ENCODE measurements at places on chromosomes 12 and 14.

GRCh38 chr14:80770114-80770908 is 171.2 kb downstream of the CEP128 start:
- DNase-seq, result peak; percentile 20

DNA sequence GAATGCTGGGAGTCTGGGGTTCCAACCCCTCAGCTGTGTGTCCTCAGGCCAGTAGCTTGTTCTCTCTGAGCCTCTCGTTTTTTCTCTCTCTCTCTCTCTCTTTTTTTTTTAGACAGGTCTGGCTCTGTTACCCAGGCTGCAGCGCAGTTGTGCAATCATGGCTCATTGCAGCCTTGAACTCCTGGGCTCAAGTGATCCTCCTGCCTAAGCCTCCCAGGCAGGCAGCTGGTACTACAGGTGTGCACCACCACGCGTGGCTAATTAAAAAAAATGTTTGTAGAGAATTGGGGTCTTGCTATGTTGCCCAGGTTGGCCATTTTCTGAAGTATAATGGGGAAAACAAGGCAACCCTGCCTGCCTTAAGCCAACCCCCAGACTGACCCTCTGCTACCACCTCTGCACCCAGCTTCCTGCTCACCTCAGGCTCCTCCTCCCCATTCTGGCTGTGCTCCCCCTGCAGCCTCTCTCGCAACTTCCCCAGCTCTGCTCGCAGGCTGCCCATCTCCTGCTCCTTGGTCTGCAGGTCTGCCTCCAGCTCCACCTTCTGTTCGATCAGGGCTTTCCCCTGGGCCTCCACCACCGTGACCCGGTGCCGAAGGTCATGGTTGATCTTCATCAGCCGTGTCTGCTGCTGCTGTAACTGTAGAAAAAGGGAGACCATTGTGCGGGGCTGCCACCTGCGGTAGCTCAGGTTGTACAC is 35.2 kb downstream of the RILPL1 start:
- DNase-seq, result no peak

- no peak for DNase-seq
Measured at GRCh38 chr14:76146976-76147375, 4.7 kb upstream of the GPATCH2L start.

- DNase-seq, result no peak
Measured at GRCh38 chr12:112112409-112113133, 4.0 kb upstream of the NAA25 start.

GRCh38 chr14:69357544-69358200 is 40.4 kb downstream of the ERH start:
- no peak for DNase-seq
